ENCODE measurements at places on chromosomes 1 and 21.

- DNase-seq, result no peak
These were observed 9.7 kb upstream of the OR2M3 start for GRCh38 chr1:248187363-248187762.

GRCh38 chr1:4021136-4021973 is 121.3 kb upstream of the C1orf174 start:
- no peak for DNase-seq

DNA sequence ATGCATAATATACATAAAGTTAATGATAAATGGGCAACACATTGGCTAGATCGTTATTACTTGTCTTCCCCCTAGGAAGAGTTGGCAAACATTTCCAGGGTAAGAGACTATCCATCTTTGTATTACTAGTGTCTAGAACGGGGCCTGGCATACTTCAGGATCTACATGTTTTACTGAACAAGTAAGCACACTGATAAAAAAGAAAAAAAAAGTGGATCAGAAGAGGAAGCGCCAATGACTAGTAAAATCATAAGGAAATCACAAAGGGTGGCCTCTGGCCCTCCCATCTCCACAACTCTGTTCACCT is 482 bp downstream of the TM2D1 start:
- DNase-seq, result no peak

DNA sequence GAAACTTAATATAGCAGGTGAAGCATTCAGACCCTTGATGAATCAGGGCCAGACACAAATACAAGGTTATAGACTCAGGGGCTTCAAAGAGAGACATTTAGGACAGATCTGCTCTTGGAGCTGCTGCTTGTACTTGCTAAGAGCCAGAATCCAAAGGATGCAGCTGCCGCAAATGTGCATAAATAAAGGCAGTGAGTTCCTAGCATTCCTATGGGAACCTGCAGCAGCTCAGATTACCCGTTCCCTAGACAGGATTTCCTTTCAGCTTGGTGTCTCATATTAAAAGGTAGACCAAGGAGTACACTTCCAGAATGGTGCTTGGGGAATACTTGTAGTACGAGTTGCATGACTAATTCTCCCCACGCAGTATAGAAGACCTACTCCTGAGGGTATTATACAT is 9.7 kb upstream of the LRRC53 start:
- DNase-seq, result peak; percentile 29

- peak; percentile 60 for DNase-seq
These were observed 2.5 kb downstream of the RGS4 start for GRCh38 chr1:163071405-163072255.

- no peak for DNase-seq
These were observed 350.9 kb downstream of the ST6GALNAC3 start for GRCh38 chr1:76425201-76426145.

GRCh38 chr1:160549665-160550006 is 26.6 kb upstream of the SLAMF6 start:
- DNase-seq, result no peak

DNA sequence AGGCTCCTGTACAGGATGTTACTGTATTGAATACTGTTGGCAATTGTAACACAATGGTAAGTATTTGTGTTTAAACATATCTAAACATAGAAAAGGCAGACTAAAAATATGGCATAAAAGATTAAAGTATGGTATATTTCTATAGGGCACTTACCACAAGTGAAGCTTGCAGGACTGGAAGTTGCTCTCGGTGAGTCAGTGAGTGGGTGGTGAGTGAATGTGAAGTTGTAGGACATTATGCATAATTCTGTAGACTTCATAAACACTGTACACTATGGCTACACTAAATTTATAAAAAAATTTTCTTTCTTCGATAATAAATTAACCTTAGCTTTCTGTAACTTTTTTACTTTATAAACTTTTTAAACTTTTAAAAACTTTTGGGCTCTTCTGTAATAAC is 13.7 kb upstream of the TRIM62 start:
- DNase-seq, result no peak

GRCh38 chr1:229874609-229875008 is 192.4 kb upstream of the GALNT2 start:
- no peak for DNase-seq

GRCh38 chr1:197143276-197143675 is 3.2 kb downstream of the ASPM start:
- no peak for DNase-seq
